ENCODE measurements at places on chromosomes 2 and 18.

DNA sequence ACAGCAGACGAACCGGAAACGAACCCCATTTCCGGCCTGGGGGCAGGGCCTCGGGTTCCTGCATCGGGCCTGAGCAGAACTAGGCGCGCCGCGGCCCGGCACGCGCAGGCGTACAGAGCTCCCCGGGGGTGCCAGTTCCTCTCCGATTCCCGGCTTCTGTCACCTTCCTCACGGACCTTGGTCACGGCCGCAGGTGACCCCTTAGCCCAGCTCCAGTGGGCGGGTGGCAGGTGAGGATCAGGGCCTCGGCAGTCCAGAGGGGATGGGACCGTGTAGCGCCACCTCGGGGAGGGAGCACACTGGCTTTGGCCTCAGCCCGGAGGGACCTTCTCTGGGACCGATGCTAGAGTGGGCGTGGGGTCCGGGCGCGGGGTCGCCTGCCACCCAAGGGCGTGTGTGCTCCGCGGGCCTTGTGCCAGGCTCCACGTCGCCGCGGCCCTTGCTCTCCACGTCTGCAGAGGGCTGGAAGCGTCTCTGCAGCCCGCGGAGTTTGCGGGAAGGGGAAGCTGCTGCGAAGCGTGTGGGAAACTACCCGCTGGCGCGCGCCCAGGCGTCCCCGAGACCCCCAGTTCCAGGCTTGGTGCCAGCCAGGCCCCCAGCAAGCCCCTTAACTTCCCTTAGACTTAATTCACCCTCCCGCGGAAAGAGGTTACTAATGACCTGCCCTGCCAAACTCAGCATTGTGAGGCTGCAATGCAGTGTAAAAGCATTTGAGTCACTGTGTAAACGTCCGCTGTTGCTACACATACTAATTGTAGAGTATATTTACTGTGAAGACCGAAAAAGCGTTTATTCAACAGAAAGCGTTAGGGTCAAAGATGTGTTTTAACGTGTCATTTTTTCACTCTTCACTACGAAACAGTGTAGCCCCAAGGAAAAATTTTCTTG lies at the start of gene TRAPPC12:
TSS of gene TRAPPC12 (plus strand) at position 48 of the 888 bp plus-strand sequence. CDS start 7,930 bp downstream, outside the sequence.
- peak; percentile 93 for DNase-seq

- no peak for DNase-seq
These were observed 1.4 kb downstream of the COL3A1 start for GRCh38 chr2:188975497-188976102.

DNA sequence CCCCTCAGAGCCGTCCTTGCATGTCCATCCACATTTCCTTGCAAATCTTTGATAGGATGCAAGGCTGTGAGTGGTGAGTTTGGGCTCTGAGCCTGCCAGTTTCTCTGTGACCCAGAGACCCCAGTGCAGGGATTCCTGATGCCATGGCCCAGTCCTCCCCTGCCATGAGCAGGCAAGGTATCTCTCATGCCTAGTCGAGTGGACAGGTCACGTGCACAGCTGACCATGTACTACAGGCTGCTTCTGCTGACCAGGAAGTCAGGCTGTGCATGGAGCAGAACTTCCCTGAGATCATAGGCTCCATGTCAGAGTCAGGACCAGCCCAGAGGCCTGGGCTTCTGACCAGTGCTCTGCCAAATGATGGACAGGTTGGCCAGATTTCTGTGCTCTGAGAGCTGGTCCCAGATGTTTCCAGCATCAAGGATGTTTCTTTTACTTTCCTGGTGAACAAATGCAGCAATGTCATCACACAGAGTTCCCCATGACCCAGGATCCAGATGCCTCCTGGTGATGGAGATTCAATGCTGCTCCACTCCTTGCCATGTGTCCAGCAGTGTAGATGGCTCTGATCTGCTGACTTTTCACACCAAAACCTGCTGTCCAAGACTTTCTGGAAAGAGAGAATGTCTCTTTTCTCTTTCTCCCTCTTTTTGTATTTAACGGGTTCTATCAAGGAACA lies 321.6 kb upstream of the HS6ST1 start:
- DNase-seq = no peak

DNA sequence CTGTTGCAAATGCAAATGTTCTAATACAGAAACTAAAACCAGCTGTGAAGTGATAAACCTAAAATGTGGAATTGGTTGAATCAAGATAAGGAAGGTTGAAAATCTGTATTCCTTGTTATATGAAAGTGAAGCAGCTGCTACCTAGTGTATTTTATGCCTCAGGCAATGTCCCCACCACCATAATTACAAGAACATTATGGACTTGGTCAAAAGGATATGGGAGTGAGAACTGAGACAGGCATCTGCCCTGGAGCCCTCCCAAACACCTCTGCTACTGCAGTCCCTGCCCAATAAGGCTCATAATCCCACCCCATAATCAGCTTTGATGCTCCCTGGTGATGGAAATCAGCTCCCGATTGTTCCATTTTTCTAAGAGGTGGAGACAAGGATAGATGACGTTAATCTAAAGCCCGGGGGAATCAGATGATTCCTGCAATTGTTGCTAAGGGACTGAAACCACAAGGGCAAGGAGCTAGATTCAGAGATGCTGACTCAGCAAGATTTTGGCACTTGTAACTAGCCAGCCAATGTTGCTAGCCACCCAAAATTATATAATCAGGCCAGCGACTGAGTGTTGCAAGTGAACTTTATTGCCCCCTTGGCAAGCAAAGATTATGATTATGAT lies 69.5 kb downstream of the EVA1A start:
- no peak for DNase-seq

DNA sequence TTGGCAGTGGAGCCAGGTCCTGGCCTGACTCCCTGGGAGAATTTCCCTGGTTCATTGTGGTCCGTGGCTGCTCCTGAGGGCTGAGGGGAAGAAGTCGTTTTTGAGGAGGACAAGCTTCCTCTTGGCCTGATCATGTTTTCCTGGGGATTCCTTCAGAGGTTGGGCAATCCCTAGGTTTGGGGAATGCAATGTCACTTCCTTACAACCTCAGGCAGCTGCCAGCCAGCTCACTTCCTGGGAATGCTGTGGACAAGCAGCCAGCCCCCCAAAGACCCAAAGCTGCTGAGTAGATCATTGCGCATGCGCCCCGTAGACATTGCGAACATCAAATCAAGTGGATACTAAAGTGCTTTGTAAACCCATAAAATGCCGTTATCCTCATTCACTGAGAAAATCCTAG lies 7.7 kb upstream of the DNMT3A start:
- DNase-seq = no peak

- DNase-seq = no peak
These were observed 46.6 kb downstream of the PRKRA start for GRCh38 chr2:178404368-178404767.

DNA sequence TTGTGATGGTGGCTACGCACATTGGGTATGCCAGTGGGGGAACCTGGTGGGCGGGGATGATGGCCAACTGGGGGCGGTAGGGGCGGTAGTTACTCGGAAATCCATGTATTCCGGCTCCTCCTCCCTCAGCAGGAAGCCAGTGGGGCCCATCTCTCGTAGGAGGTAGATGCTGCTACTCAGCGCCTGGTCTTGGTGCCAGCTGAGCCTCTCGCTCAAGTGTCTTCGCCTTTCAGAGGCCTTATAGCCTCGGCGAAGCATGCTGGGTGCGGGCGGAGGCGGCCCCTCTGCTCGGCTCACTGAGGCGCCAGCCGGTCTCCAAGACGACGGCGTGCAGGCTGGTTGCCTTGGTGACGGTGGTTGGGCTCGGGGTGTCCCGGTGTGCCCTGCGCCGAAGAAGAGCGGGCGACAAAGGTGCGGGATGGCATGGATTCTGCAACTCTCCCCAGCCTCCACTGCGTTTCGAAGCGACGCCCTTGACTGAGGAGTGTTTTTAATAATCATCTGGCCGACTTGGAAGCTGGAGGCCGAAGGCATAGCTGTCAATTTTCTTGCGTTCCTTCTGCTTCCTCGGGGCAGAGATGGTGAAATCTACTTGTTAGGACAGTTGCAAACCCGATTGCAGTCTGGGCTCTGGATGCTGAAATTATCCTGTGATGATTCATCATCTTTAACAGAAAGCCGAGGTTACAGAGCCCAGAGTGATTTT lies at the start of gene ZSWIM2:
TSS of gene ZSWIM2 (minus strand) at position 298 of the 706 bp plus-strand sequence. CDS start at position 258, 40 bp downstream.
- DNase-seq = no peak

Data from stimulated activated CD4-positive, alpha-beta T cell treated with anti-CD3 and anti-CD28 coated beads, Interleukin-4, amount 100 ng/mL, for 48 hours (primary cell).